ENCODE measurements at places on chromosomes 1 and 21.
A peak's percentile ranks its signal among the peaks of the same experiment; 100 is the strongest.

DNA sequence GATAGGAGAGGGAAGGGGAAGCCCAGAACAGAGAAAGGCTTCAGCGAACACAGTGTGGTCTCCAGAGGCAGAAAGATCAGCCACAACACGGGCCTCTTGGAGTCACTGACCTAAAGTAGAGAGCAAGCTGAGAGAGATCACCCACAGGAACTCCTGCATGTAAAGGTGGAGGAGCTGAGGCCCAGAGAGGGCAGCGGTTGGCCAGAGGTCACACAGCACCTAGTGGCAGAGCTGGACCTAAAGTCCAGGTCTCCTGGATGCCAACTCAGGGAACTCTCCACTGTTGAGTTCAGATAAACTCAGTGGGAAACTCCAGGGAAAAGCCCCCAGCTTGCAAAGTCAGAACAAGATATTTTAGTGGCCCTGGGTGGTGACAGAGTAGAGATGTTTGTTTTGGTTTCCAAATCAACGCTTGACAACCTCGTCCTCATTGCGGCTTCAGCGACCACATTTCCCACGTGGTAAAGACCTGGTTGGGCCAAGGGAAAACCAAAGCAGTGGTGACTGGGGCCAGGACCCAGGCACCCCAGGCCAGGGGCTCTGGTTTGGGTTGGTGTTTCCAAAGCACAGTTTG is 4.6 kb downstream of the IFFO2 start:
- peak; percentile 68 for DNase-seq

DNA sequence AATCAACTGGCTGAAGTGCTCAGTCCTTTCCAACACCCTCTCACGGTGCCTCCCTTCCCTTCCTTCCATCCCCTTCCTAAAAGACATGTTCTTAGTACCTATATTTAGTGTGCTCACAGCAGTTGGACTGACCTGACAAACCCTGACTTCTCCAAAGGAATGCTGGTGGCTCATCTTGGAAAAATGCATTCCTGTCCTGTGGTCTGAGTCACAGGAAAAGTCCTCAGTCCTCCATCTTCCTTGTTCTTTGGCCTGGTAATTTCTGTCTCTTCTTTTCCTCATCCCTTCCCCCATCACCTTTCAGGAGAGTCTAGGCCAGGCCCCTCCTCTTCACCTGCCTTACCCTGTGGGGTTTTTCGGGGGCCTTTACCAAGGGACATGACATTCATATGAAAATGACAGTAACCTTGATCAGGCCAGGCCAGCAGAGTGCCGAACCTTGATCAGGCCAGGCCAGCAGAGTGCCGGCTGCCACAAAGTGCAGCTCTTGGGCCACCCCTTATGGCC is 7.2 kb downstream of the ATP1B1 start:
- no peak for DNase-seq

- no peak for DNase-seq
These were observed 124.9 kb upstream of the TNFSF4 start for GRCh38 chr1:173332026-173332425.

GRCh38 chr1:242690849-242691609 is 166.5 kb upstream of the PLD5 start:
- DNase-seq, result no peak

DNA sequence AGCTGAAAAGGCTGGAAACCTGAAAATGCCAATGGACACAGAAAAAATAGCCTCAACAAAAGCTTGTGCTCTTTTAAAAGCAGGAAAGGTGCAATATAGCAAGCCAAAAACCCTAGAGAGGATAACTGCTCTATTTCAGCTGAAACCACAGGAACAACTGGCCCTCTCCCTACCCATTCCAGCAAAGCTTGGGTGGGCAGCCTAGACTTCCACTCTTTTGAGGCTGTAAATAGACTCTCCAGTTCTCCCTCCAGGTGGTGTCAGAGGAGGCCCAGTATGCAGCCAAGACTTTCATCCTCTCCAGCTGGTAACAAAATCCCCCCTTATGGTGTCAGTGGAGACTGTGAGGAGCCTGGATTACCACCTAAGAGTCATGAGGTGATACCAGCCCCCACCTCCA is 206.9 kb upstream of the PLD5 start:
- DNase-seq, result no peak

DNA sequence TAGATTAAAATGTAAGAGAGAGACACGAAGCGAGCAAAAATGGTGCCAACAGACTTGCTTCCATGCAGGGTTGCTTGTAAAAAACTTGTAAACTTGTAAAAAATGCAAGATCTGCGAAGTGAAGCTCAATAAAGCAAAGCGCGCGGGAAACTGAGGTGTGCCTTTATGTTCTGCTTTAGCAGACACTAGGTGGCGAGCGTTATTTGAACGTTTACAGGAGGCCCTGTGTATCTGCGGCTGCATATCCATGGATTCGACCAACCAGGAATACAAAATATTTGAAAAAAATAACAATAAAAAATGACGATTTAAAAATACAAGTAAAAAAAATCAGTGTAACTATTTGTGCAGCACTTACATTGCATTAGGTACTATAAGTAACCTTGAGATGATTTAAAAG is 1.5 kb downstream of the UBE2G2 start:
- no peak for DNase-seq

DNA sequence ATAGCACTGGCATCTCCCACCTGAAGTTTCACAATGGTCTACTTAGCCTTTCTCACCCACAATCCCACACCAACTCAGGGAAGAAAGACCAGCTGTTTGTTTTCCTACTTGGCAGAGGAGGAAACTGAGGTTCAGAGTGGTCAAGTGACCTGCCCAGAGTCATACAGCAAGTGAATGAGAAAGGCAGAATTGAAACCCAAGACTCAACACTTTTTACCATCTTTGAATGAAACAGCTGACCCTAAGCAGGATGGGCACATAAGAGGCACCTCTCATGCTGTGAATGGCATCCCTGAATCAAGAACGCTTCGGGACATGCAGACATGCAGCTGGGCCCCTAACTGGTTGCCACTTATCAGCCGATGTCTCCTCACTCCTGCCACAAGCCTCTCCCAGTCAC is 193.8 kb downstream of the HIVEP3 start:
- no peak for DNase-seq

DNA sequence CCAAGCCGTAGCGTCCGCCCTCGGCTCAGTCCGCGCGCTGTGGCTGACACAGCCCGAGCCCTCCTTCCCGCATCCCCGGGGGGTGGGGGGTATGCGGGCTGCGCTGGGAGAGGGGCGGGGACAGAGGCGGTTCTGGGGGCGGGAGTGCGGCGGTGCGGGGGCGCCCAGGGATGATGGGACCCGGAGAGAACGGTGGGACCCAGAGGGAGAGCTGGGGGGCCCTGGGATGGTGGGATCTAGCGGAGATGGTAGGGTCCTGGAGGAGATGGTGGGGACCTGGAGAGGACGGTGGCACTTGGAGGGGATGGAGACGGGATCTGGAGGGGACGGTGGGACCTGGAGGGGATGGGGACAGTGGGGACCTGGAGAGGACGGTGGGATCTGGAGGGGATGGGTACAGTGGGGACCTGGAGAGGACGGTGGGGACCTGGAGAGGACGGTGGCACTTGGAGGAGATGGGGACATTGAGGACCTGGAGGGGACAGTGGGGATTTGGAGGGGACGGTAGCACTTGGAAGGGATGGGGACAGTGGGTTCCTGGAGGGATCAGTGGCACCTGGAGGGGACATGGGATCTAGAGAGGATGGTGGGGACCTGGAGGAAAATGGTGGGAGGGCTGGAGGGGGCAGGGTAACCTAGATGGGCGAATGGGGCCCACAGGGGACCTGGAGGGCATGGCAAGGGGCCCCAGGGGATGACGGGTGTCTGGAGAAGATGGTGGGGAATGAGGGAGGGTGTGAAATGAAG is 477 bp downstream of the SNAP47 start:
- no peak for DNase-seq

- DNase-seq, result no peak
These were observed 80.7 kb downstream of the NID1 start for GRCh38 chr1:235984041-235984825.

- DNase-seq, result no peak
These were observed 82.1 kb upstream of the F3 start for GRCh38 chr1:94623560-94624148.

- DNase-seq, result no peak
These were observed 964.6 kb downstream of the BRINP3 start for GRCh38 chr1:189513091-189513490.

- no peak for DNase-seq
These were observed 935 bp upstream of the YIPF1 start for GRCh38 chr1:53890522-53890941.

- DNase-seq, result no peak
These were observed 10.4 kb downstream of the TTLL10 start for GRCh38 chr1:1183833-1184775.

DNA sequence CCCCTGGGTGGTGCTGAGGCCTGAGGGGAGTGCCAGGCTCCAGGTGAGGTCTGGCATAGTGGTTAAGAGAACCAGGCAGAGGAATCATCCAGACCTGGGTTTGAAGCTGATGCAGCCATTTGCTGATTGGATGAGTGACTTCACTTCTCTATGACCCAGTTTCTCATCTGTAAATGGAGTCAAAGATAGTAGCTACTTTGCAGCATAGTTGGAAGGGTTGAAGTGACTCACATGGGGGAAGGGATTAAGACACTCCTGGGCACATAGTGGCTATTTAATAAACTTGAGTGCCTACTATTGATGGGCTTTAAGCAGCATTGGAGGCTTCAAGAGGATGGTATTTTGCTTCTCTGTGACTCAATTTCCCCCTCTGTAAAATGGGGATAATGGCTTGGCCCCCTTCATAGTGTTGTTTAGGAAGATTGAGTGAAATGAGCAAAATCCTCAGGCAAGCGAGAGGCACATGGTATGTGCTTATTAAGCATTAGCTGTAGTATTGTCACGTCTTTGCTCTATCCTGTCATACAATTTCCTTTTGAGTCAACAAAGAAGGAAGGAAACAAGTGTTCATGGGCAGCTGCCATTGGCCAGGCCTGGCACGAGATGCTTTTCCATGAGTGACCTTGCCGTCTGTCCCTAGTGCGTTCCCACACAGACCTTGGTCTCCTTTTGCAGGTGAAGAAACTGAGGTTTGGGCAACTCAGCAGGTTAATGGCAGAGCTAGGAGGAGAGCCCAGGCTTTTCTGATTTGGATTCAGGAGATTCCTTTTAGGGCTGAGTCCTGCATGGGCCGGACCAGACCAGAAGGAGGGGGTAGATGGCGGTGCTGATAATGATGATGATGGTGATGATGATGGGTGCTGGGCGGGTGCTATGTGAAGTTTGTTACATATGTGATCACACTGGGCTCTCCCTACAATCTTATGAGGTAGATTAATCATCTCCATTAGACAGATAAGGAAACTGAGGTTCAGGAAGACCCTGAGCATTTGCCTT is 131.1 kb upstream of the WNT4 start:
- DNase-seq, result no peak

GRCh38 chr1:162065016-162065415 is 4.5 kb upstream of the NOS1AP start:
- no peak for DNase-seq

GRCh38 chr1:33312413-33312749 is 8.5 kb downstream of the A3GALT2 start:
- DNase-seq, result no peak

DNA sequence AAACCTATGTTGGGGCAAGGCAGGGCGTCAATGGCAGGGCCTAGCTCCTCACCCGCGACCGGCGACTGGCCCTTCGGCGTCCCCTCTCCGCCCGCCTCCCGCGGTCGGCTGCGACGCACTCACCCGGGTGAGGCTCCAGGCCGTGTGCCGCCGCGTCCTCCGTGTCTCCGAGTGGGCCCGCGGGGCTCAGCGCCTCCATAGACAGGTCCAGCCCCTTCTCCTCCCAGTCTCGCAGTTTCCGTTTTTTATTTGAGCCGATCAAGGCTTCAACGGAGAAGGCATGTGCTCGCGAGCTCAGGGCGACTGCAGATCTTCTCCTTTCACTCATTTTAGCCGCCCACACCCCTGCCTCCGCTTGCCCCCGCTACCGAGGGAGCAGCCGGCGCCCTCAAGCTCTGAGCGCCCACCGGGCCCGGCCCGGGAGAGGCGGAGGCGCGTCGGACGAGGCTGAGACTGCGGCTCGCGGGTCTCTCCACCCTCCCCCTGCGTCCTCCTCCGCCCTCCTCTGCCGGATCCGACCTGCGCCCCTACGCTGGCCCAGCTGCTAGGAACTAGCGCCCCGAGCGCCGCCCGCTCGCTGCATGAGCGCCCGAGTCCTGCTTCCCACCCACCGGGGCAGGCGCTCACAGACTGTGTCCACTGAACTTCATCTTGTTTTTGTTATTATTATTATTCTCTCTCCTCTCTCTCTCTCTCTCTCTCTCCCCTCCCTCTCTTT is 516 bp downstream of the TBX15 start:
- no peak for DNase-seq

- no peak for DNase-seq
These were observed 2.1 kb downstream of the TTC39A start for GRCh38 chr1:51328279-51328678.

DNA sequence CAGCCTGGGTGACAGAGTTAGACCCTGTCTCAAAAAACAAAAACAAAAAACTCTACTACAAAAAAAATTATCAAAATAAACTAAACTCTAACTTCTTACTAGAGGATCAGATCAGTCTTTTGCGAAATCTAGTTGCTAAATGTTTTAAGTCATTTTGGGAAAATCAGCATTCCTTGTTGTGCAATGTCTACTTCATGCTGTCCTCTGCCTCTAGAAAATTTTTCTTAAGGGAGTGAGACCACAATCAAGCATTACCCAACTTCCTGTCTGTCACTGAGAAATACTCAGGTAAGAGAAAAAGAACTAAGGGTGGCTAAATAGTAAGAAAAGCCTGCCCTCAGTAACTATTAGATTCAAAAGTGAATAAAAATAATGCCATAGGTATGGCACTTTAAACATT is 67.2 kb upstream of the FOXD3 start:
- DNase-seq, result no peak

DNA sequence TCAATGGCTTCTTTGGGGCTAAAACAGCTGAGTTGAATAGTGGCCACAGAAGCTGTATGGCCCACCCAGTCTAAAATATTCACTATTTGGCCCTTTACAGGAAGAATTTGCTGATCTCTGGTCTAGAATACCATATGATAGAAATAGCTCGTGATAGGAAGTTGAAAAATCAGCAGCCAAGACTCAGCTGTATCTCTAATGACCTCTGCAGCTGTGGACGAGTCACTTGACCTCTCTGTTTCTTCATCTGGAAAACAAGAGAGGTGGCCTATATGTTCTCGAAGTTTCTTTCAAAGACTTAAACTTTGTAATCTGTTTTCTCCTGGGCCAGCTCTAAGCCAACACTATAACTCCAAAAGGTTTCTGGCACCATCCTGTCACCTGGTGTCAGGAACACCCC is 129.2 kb downstream of the ZBTB18 start:
- no peak for DNase-seq

DNA sequence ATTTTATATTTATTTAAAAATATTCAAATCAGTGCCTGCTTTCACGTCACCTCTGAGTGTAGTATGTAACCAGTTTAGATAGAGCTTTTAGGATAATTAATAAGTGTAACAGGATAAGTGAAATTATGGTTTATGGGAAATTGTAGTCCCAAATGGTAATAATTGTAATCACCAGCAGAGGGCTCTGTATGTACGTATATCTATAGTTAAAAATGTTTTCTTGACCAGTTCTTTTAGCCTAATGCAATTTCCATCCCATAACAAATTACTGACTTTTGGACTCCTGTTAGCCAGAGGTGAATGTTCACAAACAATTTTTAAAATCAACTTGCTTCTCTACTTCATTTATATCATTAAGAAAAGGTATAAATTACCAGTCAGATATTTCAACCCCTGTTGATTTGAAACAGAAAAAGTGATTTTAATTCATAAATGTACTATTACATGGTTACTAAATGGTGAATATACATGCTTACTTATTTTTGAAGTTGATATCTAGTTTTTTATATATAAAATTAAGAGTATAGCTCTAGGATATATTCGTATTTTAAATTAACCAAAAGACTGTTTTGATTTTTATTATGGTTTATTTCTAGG is 25.3 kb downstream of the SLC30A7 start:
- no peak for DNase-seq

- DNase-seq, result no peak
These were observed 26.2 kb upstream of the A3GALT2 start for GRCh38 chr1:33346927-33347649.
